NCI-H1417 (cell line): ENCODE measurements at places on chromosomes 7 and 10.
A peak's percentile ranks its signal among the peaks of the same experiment; 100 is the strongest.

- DNase-seq = no peak
Observed at GRCh38 chr10:31399631-31400030, 80.6 kb downstream of the ZEB1 start.

DNA sequence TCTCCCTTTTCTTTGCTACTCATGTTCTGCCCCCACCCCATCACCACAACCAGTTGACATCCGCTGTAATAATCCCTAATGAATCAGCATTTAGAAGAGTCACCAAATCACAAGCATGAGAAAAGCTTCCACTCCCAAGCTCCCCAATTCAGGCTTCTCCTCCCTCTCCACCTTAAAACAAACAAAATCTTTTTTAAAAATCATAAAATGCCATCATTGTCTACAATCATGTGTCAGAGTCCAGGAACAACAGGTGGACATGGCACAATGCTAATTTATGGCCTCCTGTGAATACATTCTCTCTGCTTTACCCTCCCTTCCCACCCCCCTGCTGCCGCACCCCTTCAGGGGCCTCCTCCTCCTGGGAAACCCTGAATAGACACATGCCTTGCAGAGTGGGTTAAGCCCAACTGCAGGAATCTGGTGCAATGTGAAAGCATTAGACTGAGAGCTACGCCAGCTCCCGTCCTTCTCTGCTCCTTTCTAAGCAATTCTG is 3.7 kb downstream of the LRRC4 start:
- peak; percentile 55 for DNase-seq

- DNase-seq = no peak
Observed at GRCh38 chr10:66538908-66539307, 386.9 kb upstream of the LRRTM3 start.

DNA sequence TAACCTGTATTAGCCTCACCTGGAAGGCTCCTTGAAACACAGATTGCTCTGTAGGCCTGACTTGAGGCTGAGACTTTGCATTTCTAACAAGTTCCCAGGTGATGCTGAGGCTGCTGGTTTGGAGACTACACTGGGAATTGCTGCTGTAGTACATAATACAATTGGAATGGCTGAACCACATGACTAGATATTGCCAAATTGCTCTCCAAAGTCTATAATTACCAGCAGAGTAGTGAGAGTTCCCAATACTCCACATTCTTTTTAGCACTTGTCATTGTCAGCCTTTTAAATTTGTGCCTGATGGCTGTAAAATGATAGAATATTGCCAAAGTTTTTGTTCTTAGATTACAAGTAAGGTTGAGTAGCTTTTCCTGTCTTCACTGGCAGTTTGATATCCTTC is 39.9 kb downstream of the PLEKHA8 start:
- no peak for DNase-seq

DNA sequence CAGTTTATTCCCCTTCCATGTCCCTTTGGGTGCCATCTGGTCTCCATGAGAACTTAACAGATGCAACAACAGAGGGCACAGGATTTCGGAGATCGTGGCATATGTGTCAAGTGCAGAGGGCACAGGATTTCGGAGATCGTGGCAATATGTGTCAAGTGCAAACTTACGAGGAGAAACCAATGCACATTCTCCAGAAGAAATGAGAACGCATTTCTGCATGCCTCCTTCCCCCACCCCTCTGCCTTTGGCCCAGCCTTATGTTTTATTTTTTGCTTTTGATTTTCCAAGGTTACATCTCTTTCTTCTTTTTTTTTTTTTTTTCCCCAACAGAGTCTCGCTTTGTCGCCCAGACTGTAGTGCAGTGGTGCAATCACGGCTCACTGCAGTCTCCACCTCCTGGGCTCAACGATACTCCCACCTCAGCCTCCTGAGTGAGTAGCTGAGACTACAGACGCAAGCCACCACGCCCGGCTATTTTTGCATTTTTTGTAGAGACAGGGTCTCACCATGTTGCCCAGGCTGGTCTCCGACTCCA is 586 bp upstream of the ANKRD26 start:
- DNase-seq = peak; percentile 39

DNA sequence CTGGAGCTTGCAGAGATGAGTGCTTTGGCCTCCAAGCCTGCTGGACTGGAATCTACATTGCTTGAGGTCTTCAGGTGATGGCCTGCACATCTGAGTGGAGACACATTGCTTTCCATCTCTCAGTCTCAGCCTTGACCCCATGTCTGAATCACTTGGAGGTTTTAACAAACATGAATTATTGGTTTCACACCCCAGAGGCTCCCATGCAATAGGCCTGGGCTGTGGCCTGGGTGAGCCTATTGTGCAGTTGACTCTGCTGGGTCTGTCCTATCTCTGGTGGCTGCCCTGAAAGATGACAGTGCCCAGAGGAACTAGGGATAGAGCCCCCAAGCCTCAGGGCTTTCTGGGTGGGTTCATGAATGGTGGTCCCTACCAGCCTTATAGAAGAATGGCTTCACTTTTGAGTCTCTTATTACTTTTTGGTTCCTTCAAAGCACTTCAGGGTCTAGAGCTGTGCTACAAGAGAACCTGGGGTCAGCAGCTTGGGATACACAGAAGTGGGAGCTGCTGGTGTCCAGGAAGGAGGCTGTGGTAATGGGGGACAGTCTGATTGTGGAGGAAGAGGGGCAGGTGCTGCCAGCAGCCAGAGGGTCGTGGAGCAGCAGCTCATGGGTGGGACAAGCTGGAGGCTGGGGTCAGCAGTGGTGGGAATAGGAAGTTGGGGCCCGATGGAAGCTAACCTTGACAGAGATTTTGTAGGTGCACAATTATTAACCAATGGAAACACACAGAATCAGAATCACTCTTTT is 5.5 kb downstream of the RAMP3 start:
- no peak for DNase-seq

GRCh38 chr7:7228472-7228871 is 46.1 kb downstream of the C1GALT1 start:
- DNase-seq = no peak

- DNase-seq = peak; percentile 82
Observed at GRCh38 chr7:39656415-39656814, 33.0 kb downstream of the RALA start.

DNA sequence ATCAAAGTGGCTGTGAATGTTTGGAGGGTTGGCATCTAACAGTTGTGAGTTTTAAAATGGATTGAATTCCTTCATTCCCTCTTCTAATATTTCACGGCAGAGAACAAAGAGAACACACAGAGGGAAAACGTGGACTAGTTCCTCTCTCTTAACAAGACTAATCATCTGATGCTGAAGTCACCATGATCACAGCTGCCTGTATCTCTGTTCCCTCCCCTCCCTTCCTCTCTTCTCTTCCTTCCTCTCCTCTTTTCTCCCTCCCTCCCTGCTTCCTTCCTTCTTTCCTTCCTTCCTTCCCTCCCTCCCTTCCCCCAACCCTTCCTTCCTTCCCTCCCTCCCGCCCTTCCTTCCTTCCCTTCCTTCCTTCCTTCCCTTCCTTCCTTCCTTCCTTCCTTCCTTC is 10.0 kb upstream of the GJD4 start:
- DNase-seq = no peak

- no peak for DNase-seq
Observed at GRCh38 chr10:110486680-110487410, 10.9 kb upstream of the DUSP5 start.

DNA sequence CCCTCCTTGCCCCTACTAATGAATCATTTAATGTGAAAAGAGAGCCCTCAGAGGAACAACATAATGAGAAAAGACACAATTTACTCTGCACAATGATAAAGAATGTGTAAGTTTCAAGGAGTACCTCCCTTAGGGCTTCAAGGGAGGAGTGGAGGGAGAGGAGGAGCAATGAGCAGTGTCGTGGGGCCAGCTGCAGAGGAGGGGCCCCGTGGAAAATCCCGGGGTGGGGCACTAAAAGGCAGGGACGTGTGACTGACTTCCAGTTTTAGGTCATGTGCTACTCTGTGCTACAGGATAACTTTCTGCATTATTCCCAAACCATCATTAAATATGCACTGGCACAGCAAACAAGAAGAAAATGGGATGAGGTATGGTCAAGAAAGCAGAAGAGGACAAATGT is 108.1 kb downstream of the ANLN start:
- DNase-seq = no peak

DNA sequence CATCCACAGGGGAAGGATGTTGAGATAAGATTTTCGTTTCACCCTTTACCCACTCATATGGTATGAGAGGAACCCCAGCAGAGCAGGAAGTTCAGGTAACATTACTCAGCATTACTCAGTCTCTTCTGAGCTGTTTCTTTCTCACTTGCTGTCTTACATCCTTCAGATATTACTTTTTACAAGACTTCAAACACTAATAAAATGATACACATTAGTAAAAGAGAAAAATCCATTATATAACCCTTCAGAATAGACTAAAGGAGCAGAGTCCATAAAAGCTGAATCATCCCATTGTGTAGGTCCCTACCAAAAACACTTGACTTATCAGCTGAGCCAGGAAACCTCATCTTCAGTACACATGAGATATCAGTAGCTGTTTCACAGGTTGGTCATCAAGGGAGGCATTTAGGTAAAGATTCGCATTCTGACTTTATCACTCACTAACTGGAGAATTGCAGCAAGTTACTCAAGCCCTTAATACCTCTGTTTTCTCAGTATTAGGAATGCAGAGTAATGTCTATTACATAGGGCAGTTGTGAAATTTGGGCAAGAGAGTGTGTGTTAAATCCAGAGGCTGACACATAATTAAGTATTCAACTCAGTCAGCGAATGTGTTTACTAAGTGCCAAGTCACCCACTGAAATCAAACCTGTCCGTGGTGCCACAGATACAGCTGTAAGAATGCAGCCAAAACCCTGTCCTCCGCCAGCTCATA is 44.7 kb downstream of the KLF6 start:
- peak; percentile 4 for DNase-seq

DNA sequence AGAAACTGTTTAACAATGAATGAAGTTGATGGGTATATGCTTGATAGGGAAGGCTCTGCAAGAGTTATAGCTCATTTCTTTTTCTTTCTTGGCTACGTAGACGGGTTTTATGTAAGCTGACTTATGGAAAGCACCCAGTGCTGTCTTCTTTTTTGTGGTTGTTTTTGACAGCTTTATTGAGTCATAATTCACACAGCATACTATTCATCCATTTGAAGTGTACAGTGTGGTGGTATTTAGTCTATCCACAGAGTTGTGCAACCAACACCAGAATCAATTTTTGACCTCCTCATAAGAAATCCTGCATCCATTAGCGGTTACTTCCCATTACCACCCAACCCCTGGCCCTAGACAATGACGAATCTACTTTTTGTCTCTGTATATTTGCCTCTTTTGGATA is 240.6 kb upstream of the KIAA1217 start:
- no peak for DNase-seq

DNA sequence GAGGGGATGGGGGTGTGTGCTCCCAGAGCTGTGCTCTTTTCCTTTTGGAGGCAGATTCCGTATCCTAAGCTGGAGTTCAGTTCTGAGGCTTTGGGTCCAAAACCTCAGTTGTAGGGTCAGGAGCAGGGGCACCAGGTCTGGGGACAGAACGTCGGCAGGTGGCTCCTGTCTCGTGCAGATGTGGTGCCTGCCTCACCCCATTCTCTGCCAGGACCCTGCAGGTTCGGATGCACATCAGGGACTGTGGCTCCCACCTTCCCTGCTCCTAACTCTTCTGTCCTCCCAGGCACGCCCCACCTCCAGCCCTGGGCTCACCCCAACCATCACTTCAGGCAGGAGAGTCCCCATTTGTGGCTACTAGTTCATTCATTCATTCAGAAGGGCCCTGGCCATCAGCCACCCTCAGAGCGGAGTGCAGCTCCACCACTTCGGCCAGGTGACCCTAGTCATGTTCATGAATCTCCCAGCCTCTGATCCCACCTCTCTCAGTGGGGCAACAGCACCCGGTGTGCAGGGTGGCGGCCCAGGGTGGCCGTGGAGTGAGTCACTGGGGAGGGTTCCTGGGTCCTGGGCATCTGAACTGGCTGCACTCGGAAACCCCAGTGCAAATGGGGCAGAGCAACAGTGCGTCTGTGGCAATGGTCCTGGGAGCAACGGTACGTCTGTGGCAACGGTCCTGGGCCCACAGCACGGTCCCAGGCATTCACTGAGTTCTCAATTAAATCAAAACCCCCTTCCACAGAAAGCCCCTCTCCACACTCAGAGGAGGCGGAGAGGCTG is 100.8 kb upstream of the FAM20C start:
- no peak for DNase-seq

DNA sequence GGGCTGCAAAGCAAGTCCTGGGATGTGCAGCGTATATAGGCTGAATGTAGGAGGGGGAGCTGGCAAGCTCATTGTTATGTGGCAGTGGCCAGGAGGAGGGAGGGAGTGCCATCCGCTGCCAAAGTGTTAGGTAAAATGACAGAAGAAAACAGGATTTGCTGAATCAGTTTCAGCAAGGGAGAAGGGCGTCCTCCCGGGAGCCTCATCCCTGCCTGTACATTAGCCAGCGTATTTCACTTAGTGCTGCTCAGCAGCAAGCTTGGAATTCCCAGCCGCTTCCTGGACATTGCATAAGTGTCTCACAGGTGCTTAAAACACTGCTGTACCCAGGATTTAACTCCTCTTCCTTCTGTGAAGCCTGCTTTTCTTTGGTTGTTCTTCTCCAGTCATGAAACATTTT is 2.5 kb downstream of the NIPSNAP2 start:
- no peak for DNase-seq

DNA sequence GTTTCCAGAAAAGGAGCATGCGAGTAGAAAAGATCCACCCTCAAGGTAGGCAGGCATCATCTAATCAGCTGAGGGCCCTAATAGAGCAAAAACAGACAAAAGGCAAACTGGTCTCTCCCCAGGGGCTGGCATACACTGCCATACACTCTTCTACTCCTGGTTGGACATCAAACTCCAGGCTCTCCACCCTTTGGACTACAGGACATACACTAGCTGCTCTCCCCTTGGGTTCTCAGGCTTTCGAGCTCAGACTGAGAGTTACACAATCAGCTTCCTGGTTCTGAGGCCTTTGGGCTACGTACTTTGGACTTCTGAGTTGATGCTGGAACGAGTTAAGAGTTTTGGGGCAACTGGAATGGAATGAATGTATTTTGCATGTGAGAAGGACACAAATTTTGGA is 50.9 kb upstream of the TM9SF3 start:
- DNase-seq = no peak
